ENCODE measurements at places on chromosomes 4 and X. TPM values are rescaled to one million over a fixed set of nuclear protein-coding genes. Genes with fewer than 3 reads are reported as not detected.

The BST1 gene
- total RNA-seq: 6.0 TPM

The SERPINA7 gene
- total RNA-seq: not detected

The RGS12 gene
- 20.4 TPM for total RNA-seq

The FGF2 gene
- 46.4 TPM for total RNA-seq

The ARHGAP36 gene
- total RNA-seq: not detected

All from esophagus muscularis mucosa (tissue), 4 donors.